Activated naive CD4-positive, alpha-beta T cell treated with anti-CD3 and anti-CD28 coated beads for 36 hours (primary cell): ENCODE measurements at places on chromosomes 1 and 21.

GRCh38 chr1:82116105-82116504, 315.4 kb downstream of the ADGRL2 start:
- no peak for DNase-seq

- DNase-seq: no peak
Observed at GRCh38 chr1:156075162-156075561, 7.1 kb downstream of the MEX3A start.

DNA sequence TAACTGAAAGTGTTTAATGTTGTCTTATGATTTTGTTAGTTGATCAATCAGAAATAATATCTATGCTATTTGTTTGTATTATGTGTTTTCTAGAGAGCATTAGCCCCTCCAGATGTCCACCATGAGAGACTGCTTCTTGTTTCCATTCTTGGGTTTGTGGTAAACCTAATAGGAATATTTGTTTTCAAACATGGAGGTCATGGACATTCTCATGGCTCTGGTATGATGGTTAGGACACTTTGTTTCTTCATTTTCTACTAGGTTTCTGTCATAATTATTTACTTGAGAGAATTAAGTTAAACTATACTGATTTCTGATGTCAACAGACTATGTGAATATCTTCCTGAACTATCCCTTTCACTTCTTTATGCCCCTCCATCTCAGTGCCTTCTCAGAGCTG, 16.1 kb downstream of the SLC30A7 start:
- DNase-seq: no peak

DNA sequence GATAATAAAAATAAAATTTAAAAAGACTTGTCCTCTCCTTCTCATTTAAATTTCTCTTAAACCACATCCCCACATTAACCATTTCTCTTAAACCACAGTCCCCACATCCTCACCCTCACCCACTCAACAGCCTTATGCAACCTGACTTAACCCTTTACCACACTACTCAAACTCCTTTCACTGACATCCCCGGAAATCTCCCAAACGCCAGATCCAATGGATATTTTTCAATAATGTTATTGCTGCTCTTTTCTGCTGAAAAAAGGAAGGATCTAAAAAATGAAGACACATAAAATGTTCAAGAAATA, 54.2 kb upstream of the EEIG2 start:
- no peak for DNase-seq

GRCh38 chr1:175079338-175079737, 11.7 kb downstream of the TNN start:
- DNase-seq: no peak

DNA sequence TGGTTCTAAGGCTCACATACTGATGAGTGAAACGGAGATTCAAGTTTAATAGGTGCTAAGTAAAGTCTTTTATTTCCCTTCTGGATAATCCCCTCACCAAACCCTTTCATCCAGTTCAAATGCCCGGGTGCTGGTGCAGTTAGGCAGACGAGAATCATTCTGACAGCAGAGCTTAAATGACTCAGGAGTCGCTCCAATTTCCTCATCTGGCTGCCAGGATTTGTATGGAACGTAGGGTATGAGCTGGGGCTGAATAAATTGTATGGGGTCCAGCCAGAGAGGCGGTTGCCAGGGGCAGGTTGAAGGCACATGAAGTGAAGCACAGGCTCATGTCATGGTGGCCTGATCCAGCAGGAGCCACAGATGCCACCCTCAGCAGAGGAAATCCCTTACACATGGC, 76.0 kb downstream of the PAPPA2 start:
- DNase-seq: no peak

DNA sequence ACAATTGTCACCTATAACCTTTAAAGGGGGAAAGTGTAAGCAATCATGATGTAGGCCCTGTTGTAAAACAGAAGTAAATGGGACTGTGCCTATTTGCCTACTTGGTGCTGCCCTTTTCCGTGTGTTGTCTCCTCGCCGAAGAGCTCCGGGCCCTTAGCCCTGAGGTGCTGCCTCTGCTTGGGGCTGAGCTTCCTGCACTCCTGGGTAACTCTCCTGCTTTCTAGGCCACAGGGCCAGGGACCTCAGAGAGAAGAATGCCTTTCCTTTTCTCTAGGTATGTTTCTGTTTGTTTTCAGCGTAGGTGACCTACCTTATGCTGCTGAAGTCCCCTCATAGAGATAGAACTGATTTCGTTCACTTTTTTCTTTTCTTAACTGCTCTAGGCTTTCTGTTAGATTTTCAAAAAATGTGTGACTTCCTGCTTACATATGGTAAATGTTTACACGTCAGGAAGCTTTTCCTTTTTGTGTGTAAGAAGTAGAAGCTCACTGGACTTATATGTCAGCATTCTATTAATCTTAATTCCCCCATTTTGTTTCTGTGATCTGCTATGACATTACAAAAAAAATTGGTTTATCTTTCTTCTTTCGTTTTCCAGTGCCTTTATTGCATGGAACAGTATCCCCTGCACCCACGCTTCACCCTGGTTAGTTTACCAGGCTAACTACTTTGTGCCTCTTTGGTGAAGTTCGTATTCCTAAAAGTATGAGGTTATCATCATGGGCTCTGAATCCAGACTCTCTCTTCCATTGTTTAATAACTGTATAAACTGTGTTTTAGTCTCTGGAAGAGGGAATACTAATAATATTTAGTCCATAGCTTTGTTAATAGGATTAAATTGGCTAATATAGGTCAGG, 61.7 kb downstream of the ITSN1 start:
- no peak for DNase-seq

- no peak for DNase-seq
Observed at GRCh38 chr1:230587061-230587460, 55.2 kb upstream of the COG2 start.

DNA sequence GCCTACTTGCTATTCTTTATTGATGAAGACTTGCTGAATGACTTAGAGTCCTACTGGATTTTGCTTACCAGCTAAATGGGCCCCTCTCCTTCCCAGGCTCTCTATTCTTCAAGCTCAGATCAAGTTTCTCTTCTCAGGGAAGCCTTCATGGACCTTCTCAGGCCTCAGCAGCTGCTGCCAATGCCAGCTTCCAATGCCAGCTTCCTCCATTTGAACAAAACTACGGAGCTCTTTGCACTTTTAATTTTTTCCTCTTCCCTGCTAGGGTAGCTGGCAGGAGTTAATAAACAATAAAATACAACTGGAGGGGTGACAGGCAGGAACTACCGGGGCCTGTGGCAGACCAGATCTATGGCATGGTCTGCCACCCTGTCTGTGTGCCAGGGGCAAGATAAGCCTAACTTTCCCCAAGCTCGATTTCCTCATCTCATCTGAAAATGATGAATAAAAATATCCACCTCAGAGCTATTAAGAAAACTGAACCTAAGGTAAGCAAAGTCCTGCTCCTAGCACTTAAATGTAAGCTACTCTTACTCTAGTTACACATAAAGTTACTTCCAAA, 995 bp upstream of the IPO13 start:
- no peak for DNase-seq

DNA sequence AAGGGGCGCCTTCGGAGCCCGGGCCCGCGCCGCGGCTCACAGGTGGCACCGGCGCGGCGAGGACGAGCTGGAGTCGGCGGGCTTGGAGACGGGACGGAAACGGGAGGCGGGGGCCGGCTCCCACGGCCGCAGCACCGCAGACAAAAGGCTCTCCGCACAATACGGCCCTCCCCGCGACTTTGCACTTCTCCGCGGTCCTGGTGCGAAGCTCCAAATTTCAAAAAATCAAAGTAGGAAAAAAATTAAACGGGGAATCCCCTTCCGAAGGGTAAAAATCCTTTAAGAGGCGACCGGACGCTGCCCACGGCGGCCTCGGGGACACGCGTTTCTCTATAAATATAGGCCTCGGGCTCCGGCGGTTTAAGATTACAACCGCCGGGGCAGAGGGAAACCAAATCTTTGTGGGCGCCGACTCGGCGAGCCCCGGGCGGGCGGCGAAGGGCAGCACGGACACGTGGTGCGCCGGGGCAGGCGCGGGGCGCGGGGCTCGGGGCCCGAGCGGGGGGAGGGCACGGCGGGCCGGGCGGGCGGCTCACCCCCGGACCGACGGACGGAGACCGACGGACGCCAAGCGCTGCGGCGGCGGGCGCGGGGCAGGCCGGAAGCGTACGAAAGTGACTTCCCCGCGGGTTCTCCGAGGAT, 453 bp downstream of the PABPC4 start:
- DNase-seq: peak; percentile 30

DNA sequence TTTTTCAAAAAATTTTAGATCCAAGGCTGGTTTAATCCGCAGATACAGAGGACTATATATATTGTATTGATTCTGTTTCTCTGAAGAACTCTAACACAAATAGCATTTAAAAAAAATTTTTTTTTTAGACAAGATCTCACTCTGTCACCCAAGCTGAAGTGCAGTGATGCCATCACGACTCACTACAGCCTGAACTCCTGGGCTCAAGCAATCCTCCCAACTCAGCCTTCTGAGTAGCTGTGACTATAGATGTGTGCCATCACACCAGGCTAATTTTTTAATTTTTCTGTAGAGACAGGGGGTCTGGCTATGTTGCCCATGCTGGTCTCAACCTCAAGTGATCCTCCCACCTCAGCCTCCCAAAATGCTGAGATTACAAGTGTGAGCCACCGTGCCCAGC, 3.0 kb downstream of the ANKRD45 start:
- DNase-seq: no peak

DNA sequence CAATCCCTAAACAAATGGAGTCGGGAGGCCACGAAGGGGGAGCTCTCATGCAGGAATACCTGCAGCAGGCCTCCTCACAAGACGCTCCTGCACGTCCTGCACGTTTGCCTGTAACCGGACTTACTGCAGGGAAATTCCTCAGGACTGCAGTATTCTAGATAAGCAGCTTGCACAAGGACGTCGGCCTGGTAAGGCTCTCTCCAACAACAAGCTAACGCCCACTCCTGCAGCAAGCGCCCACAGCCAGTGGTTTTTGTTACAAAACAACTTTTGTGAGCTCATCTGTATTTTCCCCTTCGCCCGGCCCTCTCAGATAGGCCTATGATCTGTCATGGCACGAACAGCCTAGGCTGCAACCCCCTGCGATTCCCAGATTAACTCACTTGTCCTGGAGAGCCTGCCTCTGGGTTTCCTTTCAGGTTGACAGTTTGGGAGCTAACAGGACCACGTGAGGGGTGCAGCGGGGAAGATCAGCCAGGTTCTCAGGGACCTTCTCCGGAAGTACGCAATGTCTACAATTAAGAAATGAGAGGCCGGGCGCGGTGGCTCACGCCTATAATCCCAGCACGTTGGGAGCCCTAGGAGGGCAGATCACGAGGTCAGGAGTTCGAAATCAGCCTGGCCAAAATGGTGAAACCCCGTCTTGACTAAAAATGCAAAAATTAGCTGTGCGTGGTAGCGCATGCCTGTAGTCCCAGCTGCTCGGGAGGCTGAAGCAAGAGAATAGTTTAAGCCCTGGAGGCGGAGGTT, 921 bp upstream of the MIB2 start:
- DNase-seq: peak; percentile 58

DNA sequence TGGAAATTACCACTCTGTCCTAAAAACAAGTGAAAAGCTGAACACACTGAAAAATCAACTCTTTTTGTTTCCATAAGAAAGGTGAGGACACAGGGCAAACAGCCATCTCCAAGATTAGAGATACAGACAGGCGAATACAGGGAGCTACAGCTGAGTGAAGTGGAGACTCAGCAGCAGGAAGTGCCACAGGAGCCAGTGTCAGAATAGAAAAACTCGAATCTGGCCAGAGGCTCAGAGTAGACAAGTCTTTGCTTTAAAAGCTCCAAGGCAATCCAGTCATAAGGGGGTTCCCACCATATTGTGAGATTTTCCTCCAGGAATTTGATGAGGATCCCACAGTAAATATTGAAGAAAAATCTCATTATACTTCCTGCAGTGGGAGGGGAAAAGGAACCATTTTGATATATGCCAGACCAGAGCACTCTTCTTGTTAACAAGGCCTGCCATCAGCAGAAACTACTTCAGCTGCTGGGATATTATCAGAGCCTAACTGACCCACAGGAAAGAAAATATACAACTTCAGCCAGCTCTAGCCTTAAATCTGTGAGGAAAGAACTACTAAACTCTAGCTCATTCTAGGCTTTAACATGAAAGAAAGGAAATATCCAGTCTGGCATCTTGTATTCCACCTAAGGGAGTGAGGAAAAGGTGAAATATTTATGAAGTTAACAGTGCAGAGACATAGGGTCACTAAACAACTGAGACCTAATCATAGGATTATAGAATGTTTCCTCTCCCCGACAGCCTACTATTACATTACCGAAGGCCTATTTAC, 256.2 kb upstream of the OLFM3 start:
- no peak for DNase-seq

DNA sequence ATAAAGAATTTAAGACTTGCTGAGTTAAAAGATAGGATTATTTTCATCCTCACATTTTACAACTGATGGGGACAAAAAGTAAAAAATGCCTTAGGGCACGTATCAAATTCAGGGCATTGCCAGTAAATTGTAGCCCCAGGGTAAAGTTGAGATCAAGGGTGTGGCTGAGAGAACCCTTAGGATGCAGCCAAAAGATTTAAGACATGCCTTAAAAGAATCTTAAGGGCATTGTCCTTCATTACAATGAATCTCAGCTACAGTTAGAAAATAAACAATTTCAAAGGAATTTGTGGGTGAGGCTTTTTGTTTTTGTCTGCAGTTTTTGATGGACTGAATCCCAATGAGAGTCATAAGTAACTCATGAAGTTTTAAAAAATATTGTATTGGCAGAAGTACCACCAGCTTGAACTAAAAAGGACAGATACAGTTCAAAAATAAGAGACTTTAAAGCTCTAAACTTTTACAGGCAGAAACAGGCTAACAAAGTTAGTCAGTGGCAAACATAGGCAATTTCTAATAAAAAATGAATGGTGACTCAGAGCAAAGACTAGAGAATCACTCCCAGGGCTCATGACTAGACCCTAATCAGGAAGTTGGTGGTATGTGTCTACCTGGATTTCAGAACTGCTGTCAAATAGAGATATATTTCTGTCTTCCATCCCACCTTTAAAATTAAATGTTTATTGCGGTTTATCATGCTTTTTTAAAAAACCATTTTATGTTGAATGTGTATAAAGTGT, 165.1 kb upstream of the SNX7 start:
- DNase-seq: no peak

- no peak for DNase-seq
Observed at GRCh38 chr1:66353257-66353656, 180.7 kb upstream of the SGIP1 start.

- no peak for DNase-seq
Observed at GRCh38 chr1:86455073-86455472, 13.7 kb upstream of the CLCA1 start.

DNA sequence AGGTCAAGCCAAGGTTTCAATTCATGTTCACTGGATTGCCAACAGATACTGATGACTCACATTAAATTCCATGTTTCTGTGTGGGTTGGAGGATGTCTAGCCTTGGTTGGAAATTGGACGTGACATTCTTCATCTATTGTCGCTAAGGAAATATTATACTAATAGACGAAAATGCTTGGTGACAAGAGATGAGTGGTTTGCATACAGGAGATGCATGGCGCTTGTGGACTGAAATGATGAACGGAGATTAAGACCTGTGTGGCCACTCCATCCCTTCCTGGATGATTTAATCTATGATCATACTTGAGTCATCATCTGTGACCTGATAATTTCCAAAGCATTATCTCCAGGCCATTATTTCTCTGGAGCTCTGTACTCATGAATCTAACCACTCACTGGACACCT, 97.0 kb upstream of the CD34 start:
- DNase-seq: no peak

GRCh38 chr1:77415579-77415978, 133.8 kb downstream of the AK5 start:
- DNase-seq: no peak

- DNase-seq: peak; percentile 13
Observed at GRCh38 chr1:9900142-9901043, 9.7 kb downstream of the CTNNBIP1 start.
